Anterior cingulate cortex (tissue), 58 donors: ENCODE measurements at places on chromosomes 16 and 17.

DNA sequence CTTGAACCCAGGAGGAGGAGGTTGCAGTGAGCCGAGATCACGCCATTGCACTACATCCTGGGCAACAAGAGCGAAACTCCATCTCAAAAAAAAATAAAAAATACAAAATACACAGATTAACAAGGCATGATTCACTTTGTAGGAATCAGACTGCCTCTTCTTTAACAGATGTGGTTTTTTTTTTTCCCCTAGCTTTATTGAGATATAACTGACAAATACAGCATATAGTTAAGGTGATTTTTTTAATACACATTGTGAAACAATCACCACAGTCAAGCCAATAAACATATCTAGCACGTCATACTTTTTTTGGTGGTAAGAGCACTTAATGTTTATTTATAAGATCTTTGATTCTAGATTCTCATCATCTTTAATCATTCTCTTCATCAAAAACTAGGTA lies 87.8 kb downstream of the SPAG9 start:
- DNase-seq: no peak

GRCh38 chr17:27506348-27507218 lies 50.3 kb downstream of the KSR1 start:
- no peak for DNase-seq

DNA sequence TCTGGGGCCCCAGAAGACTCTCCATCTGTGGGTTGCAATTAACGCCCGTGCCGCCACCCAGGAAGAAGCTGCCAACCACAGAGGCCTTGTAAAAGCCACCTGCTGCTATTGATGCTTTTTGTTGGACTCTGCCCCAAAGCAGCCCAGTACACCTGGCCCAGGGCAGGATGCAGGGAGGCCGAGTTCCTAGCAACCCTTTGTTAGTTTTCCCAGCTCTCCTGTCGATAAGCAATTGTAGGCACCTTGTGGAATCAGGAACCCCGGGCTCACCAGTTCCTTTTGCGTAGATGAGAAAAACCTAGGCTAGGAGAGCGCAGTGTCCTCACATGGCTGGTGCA lies 103.3 kb downstream of the ABCC6 start:
- no peak for DNase-seq

GRCh38 chr16:57023541-57024249 lies 34.3 kb downstream of the NLRC5 start:
- DNase-seq: no peak

GRCh38 chr17:30378241-30378824 lies 394 bp upstream of the CPD start:
- no peak for DNase-seq

DNA sequence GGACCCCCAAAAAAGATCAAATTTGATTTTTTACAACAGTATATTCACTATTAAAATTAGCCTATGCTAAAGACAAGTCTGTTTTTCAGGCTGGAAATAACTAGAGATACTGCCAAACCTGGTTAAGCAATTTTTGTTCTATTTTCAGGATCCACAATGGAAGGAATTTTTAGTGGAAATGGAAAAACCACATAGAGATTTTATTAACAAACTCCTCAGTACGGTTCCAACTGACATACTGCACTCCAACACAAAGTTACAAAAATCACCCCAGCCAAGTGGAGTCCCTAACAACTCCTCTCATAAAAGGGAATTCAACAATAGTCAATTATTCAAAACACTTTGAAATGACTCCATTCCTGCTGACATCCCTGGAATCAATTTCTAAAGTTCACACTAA lies 101.6 kb upstream of the TOB1 start:
- no peak for DNase-seq

DNA sequence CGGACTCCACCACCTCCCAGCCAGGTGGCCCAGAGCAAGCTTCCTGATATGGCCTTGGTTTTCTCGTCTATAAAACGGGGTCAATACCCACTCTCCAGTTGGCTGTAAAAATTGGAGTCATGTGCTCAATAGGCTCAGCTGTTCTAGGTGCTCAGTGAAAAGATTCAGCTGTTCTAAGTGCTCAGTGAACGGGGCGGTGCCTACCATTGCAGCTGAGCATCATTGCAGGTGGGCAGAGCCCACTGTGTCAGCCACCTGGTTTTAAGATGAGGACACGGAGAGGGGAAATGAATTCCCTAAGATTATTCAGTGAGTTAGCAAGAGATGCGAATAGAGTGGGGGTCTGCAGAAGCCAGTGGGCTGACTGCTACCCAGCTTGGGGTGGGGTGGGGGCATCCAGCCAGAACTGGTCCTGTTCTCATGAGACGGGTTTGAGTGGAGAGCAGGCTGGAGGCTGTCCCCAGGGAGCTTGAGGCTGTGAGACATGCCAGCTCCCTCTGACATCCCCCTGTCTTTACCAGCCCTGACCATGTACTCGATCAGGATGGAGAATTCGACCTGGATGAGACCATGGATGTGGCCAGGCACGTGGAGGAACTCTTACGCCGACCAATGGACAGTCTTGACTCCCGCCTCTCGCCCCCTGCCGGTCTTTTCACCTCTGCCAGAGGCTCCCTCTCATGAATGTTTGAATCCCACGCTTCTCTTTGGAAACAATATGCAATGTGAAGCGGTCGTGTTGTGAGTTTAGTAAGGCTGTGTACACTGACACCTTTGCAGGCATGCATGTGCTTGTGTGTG lies 21.9 kb downstream of the STAT5A start:
- no peak for DNase-seq
